ENCODE measurements at places on chromosomes 2 and 18. TPM values are rescaled to one million over a fixed set of nuclear protein-coding genes. Genes with fewer than 3 reads are reported as not detected.

The GPBAR1 gene
- 19.7 TPM for total RNA-seq

The RAB27B gene
- total RNA-seq = 0.19 TPM

The FIGN gene
- total RNA-seq = 3.7 TPM

The MAL gene
- not detected for total RNA-seq

The PARD3B gene
- total RNA-seq = 69.6 TPM

The RGPD6 gene
- total RNA-seq = 57.1 TPM

The PRSS56 gene
- total RNA-seq = not detected

The CAPN14 gene
- total RNA-seq = not detected

The VAMP5 gene
- 75.0 TPM for total RNA-seq

The IL1RL1 gene
- total RNA-seq = 15.8 TPM

The SMYD1 gene
- total RNA-seq = not detected

The LYPD6B gene
- total RNA-seq = not detected

The TEX44 gene
- not detected for total RNA-seq

The DNER gene
- total RNA-seq = 6.2 TPM

The FBXO48 gene
- 1.7 TPM for total RNA-seq

The RNF125 gene
- 15.6 TPM for total RNA-seq

The TOGARAM2 gene
- total RNA-seq = 3.4 TPM

The XDH gene
- not detected for total RNA-seq

The RSAD2 gene
- 3.5 TPM for total RNA-seq

The PPP1R7 gene
- total RNA-seq = 40.1 TPM

The NLRC4 gene
- total RNA-seq = 1.5 TPM

The NEB gene
- total RNA-seq = 3.3 TPM

The SLC16A14 gene
- total RNA-seq = 3.3 TPM

The RBM44 gene
- 0.38 TPM for total RNA-seq

The ABCG8 gene
- total RNA-seq = not detected

The RESP18 gene
- total RNA-seq = not detected

The ANKRD62 gene
- total RNA-seq = not detected

The GAREM2 gene
- 0.98 TPM for total RNA-seq

The FOXD4L1 gene
- not detected for total RNA-seq

The INHBB gene
- total RNA-seq = 69.1 TPM

The IL1B gene
- not detected for total RNA-seq

The OXER1 gene
- total RNA-seq = 0.75 TPM

The CNGA3 gene
- not detected for total RNA-seq

The HSBP1L1 gene
- 17.7 TPM for total RNA-seq

The PDE6D gene
- total RNA-seq = 29.4 TPM

The SANBR gene
- 12.6 TPM for total RNA-seq

The AGAP1 gene
- 25.2 TPM for total RNA-seq

The CCDC68 gene
- total RNA-seq = 15.2 TPM

The CXCR2 gene
- total RNA-seq = 3.0 TPM

The ACVR1 gene
- 34.7 TPM for total RNA-seq

The AQP12B gene
- not detected for total RNA-seq

The CCT7 gene
- 172 TPM for total RNA-seq

The NGEF gene
- total RNA-seq = 1.3 TPM

The LINC00305 gene
- not detected for total RNA-seq

The FNDC4 gene
- 54.9 TPM for total RNA-seq

The COL4A4 gene
- 11.5 TPM for total RNA-seq

The ONECUT2 gene
- total RNA-seq = not detected

The LRRTM4 gene
- total RNA-seq = not detected

All from subcutaneous adipose tissue (tissue), 4 donors.